ENCODE measurements at places on chromosomes 3 and 15.

DNA sequence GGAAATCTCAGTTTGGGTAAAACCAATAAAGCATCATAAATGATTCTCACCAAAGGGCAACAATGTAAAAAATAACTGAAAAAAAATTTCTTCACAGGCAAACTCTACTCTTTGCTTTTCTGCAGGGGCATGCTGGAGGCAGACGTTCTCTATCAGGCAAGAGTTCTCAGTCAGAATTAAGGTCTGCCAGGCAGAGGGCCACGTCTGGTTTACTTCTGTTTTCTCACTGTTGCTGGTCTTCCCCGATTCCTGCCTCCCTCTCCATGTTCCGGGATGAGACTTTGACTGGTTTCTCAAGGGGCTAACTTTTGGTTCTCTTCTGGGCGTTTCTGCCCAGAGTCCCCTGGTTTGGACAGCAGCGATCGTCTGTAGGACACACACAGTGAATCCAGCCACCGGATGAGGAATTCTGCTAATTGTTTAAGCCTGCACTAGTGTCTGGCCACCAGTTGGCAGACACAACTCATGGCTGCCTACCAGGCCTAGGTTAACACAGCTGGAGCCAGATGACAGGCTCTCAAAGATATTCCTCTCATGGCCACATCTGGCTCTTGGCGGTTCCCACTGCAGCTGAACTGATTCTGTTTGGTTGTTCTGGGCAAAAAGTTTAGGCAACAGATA is 273.1 kb downstream of the FOXP1 start:
- peak; percentile 66 for DNase-seq

DNA sequence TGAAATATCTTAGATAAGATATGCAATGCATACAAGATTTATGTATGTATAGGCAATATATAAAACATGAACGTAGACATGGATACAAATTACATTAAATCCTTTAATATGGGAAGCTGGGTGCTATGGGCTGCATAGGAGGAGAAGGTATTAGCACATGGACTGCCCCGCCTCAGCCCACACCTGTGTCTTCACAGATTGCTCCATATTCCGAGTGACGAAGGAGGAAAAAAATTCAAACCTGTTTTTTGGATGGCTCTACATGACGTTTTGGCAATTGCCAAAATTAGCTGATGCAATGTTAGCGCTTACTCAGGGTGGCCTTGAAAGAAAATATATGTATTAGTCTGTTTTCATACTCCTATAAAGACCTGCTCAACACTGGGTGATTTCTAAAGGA is 223.4 kb upstream of the SLCO3A1 start:
- no peak for DNase-seq

DNA sequence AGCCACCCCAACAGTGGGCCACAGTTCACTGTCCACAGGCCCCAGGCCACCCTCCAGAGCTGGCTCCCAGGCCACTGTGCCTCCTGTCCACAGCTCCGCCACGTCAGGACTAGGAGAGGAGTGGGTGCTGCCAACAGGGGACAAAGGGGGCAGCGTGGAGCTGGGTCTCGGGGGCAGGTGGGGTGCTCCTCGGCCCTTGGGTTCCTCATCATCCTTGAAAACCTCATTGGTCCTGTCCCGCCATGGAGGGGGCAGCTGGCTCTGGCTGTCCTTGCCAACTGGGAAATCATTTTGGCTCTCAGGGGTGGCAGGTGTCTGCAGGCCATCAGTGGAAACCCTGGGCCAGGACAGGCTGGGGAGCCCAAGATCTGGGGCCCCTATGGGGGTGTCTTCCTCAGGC is 45.2 kb downstream of the ADAMTS7 start:
- DNase-seq: no peak

- DNase-seq: no peak
These were observed 17.8 kb upstream of the CLDN1 start for GRCh38 chr3:190340071-190340470.

DNA sequence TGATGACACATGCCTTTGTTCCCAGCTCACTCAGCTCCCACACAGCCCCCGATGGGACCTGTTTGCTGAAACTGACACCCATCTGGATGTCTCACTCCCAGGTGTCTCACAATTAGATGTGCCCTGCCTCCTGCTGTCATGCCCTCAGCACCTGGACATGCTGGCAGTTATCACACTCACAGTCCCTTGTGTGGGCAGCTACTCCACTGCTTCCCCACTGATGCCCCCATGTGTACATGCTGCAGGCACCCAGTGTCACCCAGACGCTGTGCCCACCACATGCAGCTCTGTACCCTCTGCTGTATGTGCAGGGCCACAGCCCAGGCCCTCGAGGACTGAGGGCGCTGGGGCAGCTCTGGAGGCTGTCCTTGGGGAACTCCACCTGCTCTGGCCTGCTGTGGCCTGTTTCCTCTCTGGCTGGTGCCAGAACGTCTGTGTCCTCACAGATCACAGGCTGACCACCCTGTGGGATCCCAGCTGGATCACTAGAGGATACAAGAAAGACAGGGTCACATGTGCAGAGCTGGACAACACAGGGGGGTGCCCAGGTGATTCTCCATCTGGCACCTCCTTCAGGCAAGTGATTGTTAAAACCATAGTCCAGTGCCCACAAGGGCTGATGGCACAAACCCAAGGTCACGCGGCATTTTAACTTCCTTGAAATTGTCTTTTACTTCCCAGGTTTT is 14.0 kb downstream of the C3orf22 start:
- no peak for DNase-seq

- DNase-seq: peak; percentile 61
These were observed 567 bp downstream of the PFN2 start for GRCh38 chr3:149969940-149970715.

DNA sequence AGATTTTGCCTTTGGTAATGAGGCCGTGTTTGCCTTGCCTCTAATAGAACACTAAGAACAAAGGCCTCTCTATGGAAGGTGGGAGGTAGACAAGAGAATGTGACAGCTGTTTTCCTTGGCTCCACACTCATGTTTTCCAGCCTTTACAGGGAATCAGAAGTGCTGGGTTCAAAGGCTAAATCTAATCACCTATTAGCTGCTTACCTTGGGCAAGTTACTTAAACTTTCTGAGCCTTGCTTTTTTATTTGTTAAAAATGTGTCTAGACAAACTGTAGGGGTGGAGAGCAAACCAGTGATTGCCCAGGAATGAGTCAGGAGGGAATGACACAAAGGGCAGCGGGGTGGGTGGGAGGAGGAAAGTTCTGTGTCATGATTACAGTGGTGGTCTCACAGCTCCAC is 179.0 kb downstream of the P3H2 start:
- no peak for DNase-seq

DNA sequence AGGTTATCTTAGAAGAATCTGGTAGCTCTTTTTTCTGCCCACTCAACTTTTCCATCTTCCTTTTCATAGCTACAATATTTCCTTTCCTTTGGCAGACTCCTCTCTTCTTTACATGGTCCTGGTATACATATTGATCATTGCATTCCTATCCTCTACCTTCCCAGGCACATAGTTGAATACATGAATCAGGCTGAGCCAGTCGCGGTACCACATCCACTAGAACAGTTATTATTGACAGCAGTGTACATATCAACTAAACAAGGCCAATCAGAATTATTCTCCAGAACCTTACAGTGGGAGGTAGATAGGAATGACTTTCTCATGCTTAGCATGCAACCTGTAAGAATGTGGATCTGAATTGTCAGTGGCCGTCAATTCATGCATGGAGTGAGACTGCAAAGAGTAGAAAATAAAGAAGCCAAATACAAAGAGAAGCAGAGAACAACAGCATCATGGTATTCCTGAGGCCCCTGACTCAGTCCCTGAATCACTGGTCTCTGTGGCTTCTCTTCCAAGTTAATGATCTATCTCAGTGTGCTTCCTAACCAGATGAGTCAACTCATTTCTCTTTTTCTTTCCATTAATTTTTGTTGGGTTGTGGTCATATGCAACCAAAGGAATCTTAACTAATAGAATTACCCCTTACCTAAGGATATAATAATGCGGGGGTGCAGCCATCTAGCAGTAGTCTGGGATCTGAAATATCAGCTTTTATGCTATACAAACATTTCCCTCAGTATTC is 60.9 kb upstream of the DCBLD2 start:
- peak; percentile 47 for DNase-seq

DNA sequence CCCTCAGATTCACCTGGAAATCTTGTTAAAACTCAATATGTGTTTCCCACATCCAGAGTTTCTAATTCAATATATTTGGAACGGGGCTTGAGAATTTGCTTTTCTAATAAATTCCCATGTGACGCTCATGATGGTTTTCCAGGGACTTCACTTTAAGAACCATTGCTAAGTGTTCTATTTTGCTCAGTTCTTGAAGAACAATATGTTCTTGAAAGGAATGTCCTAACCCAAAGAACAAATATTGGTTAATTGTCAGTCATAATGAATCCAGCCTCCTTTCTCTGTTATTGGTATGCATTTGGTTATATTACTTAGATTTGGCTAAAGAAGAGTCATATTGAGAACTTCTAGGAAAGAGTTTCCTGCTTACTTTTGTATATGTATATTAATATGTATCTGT is 4.4 kb upstream of the PLSCR2 start:
- no peak for DNase-seq

DNA sequence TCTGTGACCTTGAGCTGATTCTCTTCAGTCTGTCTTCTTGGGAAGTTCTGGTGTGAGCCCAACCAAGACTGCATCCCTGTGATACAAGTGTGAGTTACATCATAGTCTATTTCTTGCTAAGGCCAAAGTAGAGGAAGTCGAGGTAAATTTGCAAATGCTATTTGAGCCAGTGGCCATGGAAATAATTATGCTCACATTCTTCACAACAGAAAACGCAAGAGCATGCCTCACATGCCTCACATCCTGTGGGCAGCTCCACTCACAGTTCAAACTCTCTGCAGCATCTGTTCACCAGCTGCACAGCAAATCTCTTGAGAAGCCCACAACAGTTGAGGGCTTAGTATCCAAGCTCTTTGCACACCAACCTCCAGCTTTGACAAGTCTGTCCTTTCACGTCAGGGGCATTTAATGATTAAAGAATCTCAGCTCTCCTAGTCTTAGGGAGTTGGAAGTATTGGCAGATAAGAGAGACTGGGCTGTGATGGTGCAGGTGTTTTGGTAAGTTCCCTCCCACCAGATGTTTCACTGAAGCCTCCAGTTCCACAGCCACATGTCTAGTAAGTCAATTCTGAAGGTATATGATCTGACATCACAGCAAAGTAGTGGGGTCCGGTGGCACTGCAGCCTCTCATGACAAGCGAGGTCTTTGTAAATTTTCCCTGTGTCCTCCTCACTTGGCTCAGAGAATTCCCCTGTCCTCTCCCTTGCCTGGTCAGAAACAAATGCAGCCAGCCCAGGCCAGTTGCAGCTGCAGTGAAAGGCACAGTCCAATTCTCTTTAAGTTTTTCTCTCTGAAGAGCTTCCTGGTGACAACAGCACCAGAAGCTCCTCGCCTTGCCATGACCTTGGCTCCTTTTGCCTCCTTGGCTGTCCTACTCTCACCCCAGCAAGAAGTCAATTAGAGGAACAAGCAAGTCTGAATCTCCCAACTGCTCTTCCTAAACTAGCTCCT is 166.1 kb downstream of the SSR3 start:
- peak; percentile 98 for DNase-seq

- no peak for DNase-seq
These were observed 2.3 kb downstream of the DUT start for GRCh38 chr15:48333540-48333939.

GRCh38 chr3:170414202-170414663 is 4.4 kb upstream of the CLDN11 start:
- peak; percentile 96 for DNase-seq

GRCh38 chr3:136387031-136387430 is 136.9 kb downstream of the PCCB start:
- no peak for DNase-seq

GRCh38 chr15:88646951-88647350 is 8.1 kb downstream of the ISG20 start:
- no peak for DNase-seq

DNA sequence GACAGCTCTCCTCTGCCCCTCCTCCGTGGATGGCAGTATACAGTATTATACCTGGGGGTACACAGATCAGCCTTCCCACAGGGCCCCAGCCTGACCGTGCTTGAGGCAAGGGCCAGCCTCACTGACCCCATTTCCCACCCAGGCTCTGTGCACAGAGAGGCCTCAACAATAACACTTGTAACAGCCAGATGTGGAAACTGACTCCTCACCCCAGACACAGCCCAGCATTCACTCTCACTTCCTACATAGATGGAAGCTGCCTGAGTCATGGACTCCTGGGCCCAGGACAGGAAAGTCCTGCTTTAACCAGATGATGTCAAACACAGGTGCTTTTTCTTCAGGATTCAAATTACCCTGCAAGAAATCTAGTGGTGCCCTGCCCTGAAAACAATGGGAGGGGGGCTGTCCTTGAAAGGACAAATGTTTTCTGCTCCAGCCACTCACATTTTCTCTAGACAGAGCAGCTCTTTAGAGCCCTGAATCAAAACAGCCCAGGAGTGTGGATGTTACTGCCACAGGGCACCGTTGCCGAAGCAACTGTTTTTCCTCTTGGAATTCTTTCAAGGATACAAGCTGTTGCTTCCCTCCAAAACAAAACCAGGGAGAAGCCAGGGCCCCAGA is 16.4 kb downstream of the CCDC12 start:
- peak; percentile 20 for DNase-seq

GRCh38 chr15:46301291-46301690 is 666.5 kb downstream of the SQOR start:
- no peak for DNase-seq

GRCh38 chr3:56704706-56705105 is 21.6 kb upstream of the TASOR start:
- DNase-seq: no peak

GRCh38 chr3:186772281-186772694 is 11.1 kb upstream of the EIF4A2 start:
- no peak for DNase-seq

GRCh38 chr3:127784865-127785710 is 37.2 kb downstream of the MGLL start:
- DNase-seq: no peak

GRCh38 chr3:115246461-115247020 is 99.5 kb upstream of the ZBTB20 start:
- DNase-seq: no peak

- DNase-seq: no peak
These were observed 309.8 kb upstream of the ICE2 start for GRCh38 chr15:60788692-60789103.

GRCh38 chr15:32683906-32684584 is 33.8 kb upstream of the GREM1 start:
- DNase-seq: peak; percentile 96

DNA sequence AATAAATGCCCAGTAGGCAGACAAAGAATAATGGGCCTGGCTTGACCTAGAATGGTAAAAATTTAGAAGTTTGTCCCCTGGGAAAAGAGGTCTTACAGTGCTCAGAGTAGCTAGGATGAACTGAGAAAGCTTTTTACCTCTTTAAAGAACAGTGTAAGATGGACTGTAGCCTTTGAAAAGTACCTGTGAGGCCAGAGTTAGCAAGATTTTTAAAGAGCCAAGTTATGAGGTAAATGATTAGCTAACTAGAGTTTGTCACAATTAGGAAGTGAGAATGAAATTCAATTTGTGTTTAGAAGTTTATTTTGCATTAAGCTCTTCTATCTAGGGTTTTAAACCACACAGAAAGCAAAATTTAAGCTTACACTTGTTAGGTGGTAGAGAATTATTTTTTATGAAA is 480.9 kb downstream of the ZIC1 start:
- DNase-seq: no peak

All from GM04504 (cell line).